ENCODE measurements at places on chromosomes 1 and 21.

GRCh38 chr1:183837062-183837461, 32.1 kb downstream of the RGL1 start:
- no peak for DNase-seq

DNA sequence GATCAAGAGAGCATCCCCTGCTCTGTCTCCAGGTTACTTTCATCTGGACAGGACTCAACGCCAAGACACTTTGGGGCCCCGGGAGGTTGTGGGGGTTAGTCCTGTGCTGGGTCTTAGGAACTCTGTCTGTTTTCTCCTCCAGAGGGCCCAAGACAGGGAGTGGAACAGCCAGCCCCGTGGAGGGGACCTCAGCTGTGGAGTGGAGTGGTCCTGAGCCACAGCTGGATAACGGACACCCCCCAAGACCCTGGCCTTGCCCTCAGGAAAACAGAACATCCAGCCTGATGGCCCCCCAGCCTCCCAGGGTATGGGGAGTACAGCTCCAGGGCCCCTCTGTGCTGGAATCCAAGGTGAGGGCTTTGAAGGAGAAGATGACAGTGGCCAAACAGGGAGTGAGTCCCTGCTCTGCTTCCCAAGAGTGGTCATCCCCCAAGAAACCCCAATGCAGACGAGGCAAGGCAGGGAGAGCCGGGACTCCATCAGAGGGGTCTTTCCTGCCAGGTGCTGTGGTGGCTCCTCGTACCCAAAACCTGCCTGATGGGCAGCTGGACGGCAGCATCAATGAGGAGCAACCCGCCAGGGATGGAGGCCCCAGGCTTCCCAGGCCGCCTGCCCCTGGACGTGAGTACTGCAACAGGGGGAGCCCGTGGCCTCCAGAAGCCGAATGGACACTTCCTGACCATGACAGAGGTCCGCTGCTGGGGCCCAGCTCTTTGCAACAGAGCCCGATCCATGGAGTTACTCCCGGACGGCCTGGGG, 3.5 kb downstream of the KIAA1614 start:
- DNase-seq, result no peak

GRCh38 chr1:32957017-32957416, 7.6 kb downstream of the RNF19B start:
- DNase-seq, result no peak

- DNase-seq, result no peak
Observed at GRCh38 chr1:155882766-155883165, 23.4 kb downstream of the SYT11 start.

DNA sequence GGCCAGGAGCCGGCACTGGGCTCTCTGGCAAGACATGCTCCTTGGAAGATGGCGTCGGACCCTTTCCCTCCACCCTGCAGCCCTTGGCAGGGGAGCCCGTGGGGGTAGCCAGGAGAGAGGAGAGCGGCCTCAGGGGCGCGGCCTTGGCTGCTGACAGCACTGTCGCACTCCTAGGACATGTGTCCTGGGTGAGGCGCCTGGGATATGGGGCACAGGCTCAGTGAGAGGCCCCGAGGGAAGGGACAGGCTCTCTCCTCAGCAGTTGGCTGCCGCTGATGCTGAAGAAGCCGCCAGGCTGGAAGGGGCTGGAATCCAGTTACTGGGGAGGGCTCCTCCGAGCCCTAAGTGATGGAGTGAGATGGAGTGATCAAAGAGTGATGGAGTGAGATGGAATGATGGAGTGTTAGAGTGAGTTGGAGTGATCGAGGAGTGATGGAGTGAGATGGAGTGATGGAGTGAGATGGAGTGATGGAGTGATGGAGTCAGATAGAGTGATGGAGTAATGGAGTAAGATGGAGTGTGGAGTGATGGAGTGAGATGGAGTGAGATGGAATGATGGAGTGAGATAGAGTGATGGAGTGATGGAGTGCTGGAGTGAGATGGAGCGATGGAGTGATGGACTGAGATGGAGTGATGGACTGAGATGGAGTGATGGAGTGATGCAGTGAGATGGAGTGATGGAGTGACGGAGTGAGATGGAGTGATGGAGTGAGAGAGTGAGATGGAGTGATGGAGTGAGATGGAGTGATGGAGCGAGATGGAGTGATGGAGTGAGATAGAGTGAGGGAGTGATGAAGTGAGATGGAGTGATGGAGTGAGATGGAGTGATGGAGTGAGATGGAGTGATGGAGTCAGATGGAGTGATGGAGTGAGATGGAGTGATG, 27.6 kb upstream of the PKP1 start:
- no peak for DNase-seq

- DNase-seq, result no peak
Observed at GRCh38 chr1:6329851-6330250, 63.7 kb downstream of the ACOT7 start.

DNA sequence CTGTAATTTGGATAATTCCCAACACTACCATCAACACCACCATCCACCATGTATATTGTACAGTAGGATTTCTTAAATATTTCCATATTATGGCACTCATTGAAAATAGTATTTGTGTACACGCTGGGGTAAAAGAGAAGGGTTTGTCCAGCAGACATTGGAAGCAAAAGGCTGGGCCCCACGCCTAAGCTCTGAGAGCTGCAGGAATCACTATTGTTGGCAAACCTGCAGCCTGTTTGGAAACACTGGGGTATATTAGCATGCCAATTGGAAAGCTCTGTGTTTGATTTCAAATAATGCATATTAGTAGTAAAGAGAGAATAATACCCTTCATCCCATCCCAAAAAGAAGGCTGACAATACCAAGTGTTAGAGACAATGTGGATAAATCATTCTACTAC, 81.5 kb upstream of the DPYD start:
- DNase-seq, result no peak

Data from stimulated activated naive CD4-positive, alpha-beta T cell (primary cell).